ENCODE measurements at places on chromosomes 7 and 10.

GRCh38 chr10:8712656-8713055, 658.2 kb downstream of the GATA3 start:
- DNase-seq: no peak

- no peak for DNase-seq
These were observed 302.6 kb upstream of the SEMA3D start for GRCh38 chr7:85489498-85489897.

GRCh38 chr7:1255080-1255816, 22.6 kb downstream of the UNCX start:
- DNase-seq: no peak

- DNase-seq: no peak
These were observed 126.8 kb upstream of the AMPH start for GRCh38 chr7:38757931-38758330.

- DNase-seq: no peak
These were observed 15.9 kb downstream of the RP9 start for GRCh38 chr7:33093266-33093665.

DNA sequence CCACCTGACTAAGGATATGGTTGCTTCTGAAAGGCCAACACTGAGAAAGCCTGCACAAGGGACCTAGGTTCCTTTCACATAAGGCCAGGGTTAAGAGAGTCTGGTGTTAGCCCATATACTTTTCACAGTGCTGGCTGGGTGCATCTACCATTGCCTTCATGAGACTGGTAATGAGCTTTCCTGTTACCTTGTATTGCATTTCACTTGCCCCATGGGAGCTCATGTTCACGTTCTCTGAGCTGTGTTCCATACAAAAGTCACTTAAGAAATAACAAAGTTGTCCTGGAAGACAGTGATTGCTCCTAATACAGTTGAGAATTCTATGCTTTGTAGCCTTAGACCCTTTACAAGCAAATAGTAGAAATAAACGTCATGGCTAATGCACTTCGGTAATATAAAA, 337.8 kb upstream of the TEX47 start:
- no peak for DNase-seq

GRCh38 chr10:107577221-107577620, 412.7 kb upstream of the SORCS1 start:
- DNase-seq: no peak

GRCh38 chr7:157887400-157887799, 550.6 kb downstream of the DNAJB6 start:
- no peak for DNase-seq

DNA sequence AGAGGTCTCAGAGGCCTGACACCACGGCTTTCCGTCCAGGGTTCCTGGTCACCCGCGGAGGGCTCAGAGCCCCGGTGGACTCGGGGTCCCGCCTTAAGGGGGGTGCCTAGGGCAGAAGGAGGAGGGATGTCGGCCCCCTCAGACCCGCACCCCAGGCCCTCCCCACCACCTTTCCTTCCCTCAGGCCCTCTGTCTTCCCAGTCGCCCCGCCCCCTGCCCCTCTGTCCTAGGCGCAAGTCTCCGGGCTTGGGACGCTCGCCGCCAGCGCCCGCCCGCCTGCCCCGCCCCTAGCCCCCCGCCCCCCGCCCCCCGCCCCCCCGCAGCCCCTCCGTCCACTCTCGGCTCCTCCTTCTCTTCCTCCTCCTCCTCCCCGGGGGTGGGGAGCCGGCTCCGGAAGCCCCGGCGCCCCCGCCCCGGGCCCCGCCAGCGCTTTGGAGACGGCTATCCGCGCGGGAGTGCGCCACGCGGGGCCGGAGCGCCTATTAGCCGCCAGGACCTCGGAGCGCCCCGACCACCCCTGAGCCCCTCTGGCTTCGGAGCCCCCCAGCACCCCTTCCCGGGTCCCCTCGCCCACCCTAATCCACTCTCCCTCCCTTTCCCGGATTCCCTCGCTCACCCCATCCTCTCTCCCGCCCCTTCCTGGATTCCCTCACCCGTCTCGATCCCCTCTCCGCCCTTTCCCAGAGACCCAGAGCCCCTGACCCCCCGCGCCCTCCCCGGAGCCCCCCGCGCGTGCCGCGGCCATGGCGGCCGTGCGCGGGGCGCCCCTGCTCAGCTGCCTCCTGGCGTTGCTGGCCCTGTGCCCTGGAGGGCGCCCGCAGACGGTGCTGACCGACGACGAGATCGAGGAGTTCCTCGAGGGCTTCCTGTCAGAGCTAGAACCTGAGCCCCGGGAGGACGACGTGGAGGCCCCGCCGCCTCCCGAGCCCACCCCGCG, at the start of gene AEBP1:
TSS of gene AEBP1 (plus strand) at position 423 of the 937 bp plus-strand sequence. CDS start at position 744, 321 bp downstream.
- no peak for DNase-seq

DNA sequence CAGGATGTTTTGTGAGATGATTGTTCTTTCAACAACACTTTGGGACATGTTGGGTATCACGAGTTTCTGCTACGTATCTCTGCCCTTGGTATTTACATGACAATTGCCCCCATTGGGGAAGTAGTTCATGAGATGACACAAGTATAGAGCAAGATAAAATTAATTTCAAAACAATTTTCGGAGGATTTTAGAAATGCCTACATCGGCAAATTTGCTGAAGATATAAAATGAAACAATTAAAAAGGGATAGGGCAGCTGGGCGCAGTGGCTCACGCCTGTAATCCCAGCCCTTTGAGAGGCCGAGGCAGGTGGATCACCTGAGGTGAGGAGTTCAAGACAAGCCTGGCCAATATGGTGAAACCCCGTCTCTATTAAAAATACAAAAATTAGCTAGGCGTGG, 371.7 kb downstream of the INHBA start:
- DNase-seq: no peak
